Osteocyte (in vitro differentiated cells): ENCODE measurements at places on chromosomes 12 and 14.

GRCh38 chr14:85686908-85687307, 157.0 kb downstream of the FLRT2 start:
- H3K4me3 ChIP-seq, result no peak overlapping the region
- H3K4me1 ChIP-seq, result peaks cover 1% of the 10 kb centered on the region
- no peak for DNase-seq
- no peaks in the 10 kb centered on the region for H3K36me3 ChIP-seq
- no peak overlapping the region for H3K27ac ChIP-seq
- H3K27me3 ChIP-seq, result no peaks in the 10 kb centered on the region

DNA sequence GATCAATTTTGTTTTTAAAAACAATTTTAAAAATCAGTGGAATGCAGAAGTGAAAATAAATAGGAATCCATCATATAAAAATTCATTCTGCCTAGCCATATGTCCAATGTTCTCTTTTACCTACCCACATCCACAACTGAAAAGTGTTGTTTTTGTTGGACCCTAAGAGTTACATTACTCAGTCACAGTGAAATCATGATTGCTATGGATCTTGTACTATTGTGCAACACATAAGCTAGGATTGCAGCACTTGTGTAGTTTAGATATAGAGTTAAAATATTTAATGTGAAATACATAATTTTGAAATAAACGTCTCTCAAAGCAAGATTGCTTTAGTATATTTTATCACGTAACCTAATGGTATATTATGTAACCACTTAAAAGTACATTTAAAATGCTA, 213.3 kb upstream of the CLEC14A start:
- no peak overlapping the region for H3K27ac ChIP-seq
- H3K4me3 ChIP-seq, result no peak overlapping the region
- no peaks in the 10 kb centered on the region for H3K27me3 ChIP-seq
- no peaks in the 10 kb centered on the region for H3K36me3 ChIP-seq
- DNase-seq, result no peak

- no peak overlapping the region for H3K27ac ChIP-seq
- H3K27me3 ChIP-seq, result no peaks in the 10 kb centered on the region
- H3K36me3 ChIP-seq, result no peaks in the 10 kb centered on the region
- no peak for DNase-seq
- no peak overlapping the region for H3K4me3 ChIP-seq
These were observed 1016.2 kb downstream of the SLC6A15 start for GRCh38 chr12:83896416-83896815.

DNA sequence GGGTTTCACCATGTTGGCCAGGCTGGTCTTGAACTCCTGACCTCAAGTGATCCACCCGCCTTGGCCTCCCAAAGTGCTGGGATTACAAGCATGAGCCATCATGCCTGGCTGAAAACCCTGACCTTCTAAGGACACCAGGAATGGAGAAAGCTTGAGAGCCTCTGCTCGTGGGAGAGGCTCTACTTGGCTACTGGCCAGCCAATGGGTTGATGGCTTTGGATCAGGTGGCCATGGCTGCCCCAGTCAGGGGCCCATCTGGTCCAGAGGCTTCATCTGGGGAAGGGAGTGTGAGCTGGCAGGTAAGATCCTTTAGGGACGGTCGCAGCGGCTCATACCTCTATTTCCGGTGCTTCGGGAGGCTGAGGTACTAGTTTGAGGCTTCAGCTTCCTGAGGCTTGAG, 42.5 kb upstream of the PPP1CC start:
- H3K4me3 ChIP-seq, result no peak overlapping the region
- peaks cover 12% of the 10 kb centered on the region for H3K27me3 ChIP-seq
- H3K4me1 ChIP-seq, result peaks cover 4% of the 10 kb centered on the region
- no peaks in the 10 kb centered on the region for H3K36me3 ChIP-seq
- no peak for DNase-seq
- H3K27ac ChIP-seq, result no peak overlapping the region
